H9 (cell line): ENCODE measurements at places on chromosomes 5 and 9.

DNA sequence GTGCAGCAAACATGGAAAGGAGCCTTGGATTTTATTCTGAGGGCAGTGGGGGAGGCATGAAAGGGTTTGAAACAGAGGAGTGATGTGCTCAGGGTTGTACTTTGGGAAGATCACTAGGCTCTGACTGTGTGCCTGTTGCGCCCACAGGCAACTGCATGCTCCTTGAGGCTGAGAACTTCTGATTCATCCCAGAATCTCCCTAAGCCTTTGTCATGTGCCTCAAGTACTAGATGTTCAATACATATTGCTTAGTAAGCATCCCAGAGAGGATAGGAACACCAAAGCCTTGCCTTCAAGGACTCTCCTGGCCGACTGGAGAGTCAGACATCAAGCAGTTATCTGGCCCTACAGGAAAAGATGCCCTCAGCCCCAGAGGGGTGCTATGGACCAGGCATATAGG is 54.1 kb downstream of the ARHGEF37 start:
- no peak for DNase-seq

DNA sequence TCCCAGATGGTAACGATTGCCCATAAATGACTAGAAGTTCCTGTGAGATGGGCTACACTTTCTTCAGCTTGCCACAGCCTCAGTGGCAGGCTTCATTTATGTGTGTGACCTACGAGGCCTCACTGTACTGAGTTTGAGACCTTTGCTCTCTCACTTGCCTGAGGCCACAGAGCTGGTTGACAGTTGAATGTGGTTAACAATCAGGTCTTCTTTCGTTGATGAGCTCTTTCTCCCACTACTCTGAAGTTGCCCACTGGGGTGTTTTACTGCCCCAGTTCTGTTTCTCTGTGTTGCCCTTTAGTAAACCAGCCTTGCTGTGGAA is 70.5 kb downstream of the CYFIP2 start:
- DNase-seq: no peak

DNA sequence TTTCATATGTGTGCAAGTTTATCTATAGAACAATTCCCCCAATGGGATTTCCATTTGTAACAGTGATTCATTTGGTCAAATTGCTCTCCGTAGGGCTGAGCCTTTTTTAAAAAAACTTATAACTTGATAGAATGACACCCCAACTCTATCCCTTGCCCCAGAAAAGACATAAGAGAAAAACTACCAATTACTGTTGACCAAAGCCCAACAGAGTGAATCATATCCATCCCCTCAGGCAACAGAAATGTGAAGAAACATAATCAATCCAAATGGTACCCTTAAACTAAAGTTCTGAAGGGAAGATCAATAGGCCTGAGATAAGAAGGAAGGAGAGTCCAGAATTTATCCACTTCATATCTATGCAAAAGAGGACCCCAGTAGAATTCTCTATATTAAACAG is 17.8 kb downstream of the TICAM2 start:
- no peak for DNase-seq

DNA sequence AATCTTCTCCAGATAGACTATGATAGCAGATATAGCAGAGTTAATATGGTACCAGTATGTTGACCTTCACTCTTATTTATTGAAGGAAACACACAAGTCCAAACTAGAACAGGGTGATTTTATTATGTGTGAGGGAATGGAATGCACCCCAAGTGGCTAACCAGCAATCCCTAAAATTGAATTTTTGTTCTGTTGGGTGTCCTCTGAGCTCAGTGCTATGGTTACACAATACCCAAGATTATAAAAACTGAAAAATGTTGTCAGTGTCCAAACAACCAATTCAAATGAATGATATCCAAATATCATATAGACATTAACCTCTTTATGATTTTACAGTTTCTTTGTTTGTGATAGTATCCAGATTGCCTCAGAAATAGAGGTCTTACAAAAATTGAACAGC is 60.9 kb downstream of the NNT start:
- no peak for DNase-seq

- no peak for DNase-seq
These were observed 19.5 kb downstream of the TTC33 start for GRCh38 chr5:40736103-40736875.

DNA sequence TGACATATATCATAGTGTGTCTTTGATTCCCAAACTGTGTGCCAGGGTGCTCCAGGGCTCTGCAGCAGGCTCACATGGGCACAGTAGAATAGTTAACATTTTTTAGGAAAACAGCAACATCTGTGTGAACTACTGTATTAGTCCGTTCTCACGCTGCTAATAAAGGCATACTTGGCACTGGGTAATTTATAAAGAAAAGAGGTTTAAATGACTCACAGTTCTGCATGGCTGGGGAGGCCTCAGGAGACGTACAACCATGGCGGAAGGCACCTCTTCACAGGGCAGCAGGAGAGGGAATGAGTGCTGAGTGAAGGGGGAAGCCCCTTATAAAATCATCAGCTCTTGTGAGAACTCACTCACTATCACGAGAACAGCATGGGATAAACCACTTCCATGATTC is 82.7 kb downstream of the EGFLAM start:
- no peak for DNase-seq

- DNase-seq: no peak
These were observed 42.4 kb upstream of the MACIR start for GRCh38 chr5:103216137-103216536.

DNA sequence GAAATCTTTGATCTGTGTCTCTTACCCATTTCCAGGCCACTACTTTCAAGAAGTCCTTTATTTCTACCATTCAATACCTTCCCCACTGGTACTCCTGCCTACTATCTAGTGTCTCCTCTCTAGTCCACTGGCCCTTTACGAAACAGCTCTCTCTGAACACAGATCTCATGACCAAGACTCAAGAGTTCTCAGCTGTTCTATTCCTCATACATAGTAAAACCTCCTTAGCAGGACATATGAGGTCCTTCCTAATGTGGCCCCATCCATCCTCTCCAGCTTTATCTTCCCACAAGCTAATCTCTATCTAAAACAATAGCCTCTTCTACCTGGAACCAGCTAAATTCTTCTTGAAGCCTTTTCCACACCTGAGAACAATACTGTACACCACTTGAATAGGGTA is 2.6 kb downstream of the TEX10 start:
- DNase-seq: no peak

- DNase-seq: peak; percentile 5
These were observed 176.4 kb downstream of the FGF18 start for GRCh38 chr5:171595801-171596231.

- DNase-seq: no peak
These were observed 111.7 kb downstream of the PCSK1 start for GRCh38 chr5:96321345-96321744.

GRCh38 chr5:116824751-116825438 is 250.3 kb upstream of the SEMA6A start:
- no peak for DNase-seq

DNA sequence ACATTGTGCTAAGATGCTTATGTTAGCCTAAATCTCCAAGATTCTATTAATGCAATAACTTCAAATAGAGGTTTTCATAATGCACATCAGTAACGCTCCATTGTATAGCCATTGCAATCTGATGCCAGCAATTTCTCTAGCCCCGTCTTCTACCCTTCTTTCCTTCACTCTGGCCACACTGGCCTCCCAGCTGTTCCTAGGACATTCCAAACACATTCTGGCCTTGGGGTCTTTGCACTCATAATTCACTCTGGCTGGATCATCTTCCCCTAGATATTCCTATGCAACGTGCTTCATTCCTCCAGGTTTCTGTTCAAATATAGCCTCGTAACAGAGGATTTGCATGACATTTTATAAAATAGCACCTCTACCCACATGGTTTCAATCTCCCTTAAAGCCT is 23.3 kb downstream of the FAM81B start:
- DNase-seq: no peak

DNA sequence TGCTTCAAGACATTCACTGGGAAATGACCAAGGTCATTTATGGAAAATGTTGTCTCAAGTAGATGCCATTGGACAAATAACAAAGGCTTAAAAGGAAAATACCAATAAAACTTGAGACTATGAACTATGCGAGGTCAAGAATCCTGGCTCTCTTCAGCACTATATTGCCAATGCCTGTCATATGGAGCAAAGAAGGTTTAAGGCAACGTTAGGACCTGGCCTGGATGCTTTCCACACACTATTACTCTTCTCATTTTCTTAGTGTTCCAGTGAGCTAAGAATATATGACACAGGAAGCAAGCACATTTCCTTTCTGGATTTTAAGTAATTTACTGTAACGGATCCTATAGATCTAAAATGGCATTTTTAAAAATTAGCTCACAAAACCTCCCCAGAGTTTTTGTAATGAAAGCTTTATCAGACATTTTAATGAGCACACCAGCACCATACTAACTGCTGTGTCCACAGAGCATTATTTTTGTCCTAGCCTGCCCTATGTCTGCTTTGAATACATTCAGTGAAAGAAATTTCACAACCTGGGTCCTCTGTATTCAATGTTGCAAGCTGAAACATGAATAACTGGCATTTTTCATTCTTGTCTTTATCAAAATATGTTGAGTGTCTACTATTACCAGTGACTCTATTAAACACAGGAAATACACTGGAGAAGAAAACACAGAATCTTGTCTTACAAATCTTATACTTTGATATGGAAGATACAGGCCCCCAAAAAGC is 315.6 kb downstream of the CETN3 start:
- no peak for DNase-seq

- no peak for DNase-seq
These were observed 158.2 kb upstream of the PPP2R2B start for GRCh38 chr5:147036691-147037245.

DNA sequence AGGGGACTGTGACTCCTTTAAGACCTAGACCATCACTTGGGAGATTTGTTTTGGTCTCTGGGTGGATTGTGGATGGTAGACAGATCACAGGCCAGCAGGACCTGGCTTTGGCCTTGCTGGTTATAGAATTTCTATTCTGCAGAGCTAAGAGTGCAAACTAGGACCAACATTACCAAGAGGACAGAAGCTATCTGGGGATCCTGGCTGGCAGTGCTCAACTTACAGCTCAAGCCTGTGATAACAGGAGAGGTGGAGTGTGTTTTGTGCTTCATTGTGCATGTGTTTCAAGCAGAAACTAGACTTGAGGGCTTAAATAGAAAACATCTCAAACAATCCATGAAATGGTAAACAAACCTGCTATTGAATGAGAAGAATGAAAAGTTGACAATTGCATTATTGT is 106.7 kb downstream of the ZNF462 start:
- DNase-seq: no peak

GRCh38 chr9:37286530-37287175 is 135.8 kb upstream of the GRHPR start:
- DNase-seq: no peak

DNA sequence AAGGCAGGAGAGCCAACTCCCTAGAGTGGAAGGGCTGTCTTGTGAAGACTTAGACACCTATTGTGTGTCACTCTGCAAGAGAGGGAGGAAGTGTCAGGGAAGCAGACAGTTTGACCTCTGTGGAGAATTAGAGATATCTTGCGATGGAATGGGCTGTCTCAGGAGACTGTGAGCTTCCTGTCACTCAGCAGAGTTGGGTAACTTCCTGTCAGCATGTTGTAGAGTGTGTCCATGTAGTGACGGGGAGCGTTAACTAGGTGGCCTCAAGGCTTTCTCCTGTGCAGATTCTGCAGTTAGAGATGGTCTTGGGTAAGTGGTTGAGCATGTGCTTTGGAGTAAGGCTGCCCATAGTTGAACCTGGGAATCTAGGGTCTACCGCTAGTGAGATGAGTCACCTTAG is 136.5 kb downstream of the KIF4B start:
- no peak for DNase-seq

DNA sequence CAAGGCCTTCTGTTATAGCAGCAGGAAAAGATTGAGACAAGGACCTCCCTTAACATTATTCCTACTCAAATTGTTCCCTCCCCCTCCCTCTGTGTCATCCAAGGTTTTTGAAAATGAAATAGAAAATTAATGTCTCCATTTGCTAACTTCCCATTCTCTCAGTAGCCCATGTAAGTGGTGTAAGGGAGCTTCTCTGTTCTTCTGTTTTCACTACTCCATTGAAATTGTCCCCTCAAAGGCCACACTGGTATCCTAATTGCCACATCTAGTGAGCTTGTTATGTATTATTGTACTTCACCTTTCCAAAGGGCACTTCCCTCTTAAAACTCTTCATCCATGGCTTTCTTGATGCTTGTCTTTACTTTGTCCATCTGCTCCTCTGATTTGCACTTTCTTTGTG is 131.2 kb upstream of the PIK3R1 start:
- DNase-seq: no peak

GRCh38 chr9:118651511-118651910 is 717.7 kb downstream of the BRINP1 start:
- DNase-seq: no peak

DNA sequence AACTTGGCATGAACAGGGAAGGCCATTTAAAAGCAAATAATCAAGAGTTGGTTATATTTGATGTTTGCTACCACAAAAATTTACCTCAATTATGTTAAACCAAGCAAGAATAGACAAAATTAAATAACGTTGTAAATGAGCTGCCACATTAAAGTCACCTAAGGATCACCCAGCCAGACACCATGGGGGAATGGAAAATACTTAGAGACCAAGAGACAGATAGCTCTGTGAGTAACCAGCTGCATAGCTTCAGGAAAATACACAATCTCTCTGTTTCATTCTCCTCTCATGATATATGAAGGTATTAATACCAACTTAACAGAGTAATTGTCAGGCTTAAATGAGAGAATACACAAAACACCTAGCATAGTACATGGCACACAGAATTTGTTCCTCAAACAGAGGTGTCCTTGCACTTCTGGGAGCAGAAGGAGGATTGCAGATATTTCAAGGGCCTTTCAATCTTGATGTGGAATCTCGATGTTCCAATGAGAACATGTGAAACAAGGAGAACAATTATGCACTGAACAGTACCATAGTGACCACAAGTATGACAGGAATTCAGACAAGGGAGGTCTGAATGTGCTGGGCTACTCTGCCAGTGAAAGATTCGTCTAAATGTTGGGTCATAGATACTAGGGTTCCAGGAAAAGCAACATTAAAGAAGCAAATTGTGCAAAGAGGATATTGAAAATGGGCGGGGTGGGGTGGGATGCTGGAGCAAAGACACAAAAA is 18.6 kb downstream of the JAKMIP2 start:
- DNase-seq: no peak

- DNase-seq: no peak
These were observed 376.4 kb upstream of the RGMB start for GRCh38 chr5:98397081-98397480.

DNA sequence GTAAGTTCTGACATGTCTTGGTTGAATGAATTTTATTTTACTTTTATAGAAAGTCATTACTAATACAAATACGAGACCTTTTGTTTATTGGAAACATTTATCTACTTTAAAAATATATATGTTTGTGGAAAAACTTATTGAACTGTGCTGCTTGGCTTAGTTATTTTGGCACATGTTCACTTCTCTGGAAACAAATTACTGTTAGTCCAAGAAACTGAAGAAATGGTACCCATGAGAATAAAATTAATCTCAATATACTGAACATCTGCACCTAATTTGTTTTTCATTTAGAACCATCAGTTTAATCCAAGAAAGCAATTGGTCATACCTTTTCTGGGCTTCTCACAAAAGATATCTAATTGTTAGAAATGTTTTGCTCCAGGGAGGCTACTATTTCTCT is 32.2 kb downstream of the INVS start:
- DNase-seq: no peak
